ENCODE measurements at places on chromosomes 11 and 22.

- DNase-seq, result no peak
Observed at GRCh38 chr11:83265331-83265730, 20.8 kb downstream of the CCDC90B start.

GRCh38 chr11:115267238-115267781, 236.9 kb downstream of the CADM1 start:
- no peak for DNase-seq

DNA sequence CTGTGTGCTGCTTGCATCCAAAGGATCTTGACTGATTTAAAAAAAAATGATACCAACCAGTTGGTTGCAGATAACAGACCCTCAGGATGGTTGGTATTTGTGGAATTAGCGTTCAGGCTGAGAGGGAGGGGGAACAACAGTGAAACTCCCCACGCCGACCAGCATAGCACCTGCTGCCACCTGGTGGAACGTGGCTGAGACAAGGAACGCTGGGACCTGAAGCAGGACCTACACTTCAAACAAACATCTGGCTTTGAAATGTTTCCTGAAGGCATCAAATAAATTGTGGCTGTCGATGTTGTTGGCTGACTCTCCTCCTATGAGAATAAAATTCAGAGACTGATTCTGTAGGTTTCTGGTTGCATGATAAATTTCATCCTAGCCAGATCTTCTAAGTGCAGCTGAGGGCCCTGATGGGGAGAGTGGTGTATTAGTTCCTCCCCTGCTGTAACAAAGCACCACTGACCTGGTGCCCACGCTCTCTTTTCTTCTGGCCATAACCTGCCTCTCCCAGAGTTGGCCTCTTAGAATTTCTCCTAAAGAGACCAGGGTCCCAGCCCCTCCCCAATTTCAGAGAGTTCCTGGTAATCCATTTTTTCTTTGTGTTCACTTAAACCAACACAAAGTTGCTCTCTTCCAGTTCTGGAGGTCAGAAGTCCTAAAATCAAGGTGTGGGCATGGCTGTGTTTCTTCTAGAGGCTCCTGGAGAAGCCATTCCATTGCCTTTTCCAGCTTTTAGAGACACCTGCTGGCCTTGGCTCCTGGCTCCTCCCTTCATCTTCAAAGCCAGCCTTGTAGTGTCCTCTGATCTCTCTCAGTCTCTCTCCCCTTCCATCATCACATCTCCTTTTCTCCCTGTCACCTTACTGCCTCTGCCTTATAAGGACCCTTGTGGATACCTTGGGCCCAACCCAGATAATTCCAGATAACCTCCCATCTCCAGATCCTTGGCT, 17.3 kb downstream of the APOL2 start:
- DNase-seq, result no peak

- no peak for DNase-seq
Observed at GRCh38 chr11:116376054-116376453, 396.7 kb downstream of the BUD13 start.

GRCh38 chr11:119365071-119365591, 16.4 kb downstream of the USP2 start:
- no peak for DNase-seq

GRCh38 chr11:107157809-107158187, 139.5 kb upstream of the GUCY1A2 start:
- no peak for DNase-seq

DNA sequence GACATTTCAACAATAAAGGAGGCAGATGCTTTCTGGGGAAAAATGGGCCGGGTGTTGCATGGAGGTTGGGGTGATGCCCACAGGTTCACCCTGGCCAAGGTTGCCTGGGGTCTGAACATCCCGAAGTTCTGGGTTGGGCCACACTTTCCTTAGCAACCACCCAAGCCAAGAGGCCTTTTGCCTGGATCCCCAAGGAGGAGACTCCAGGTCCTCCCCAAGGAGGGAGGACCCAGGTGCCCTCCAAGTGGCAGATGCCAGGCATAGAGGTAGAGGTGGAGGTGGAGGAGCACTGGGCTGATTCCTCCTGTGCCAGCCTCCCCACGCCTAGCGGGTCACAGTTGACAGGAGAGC, 1.2 kb downstream of the CYB5R3 start:
- DNase-seq, result no peak

- DNase-seq, result no peak
Observed at GRCh38 chr11:5277807-5278382, 8.2 kb upstream of the HBE1 start.

GRCh38 chr11:27635567-27636037, 64.7 kb downstream of the BDNF start:
- no peak for DNase-seq

DNA sequence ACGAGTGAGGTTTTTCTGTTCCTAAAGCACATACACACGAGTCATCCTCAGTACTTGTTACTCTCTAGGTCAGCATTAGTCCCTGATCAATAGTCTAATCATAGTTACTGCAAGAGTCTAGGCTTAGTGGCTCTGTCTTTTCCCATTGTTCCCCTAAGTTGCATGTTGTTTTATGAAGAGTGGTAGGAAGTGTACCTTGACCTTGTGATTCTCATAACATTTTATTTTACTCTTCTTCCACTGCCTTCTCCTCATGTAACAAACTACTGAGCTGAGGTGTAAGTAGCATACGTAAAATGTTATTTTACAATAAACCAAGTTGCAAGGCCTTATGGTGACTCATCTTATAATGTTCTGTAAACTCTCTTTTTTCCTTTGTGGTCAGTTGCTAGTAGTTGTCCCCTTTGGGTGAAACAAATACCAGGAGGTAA, 15.0 kb downstream of the METTL15 start:
- DNase-seq, result no peak

GRCh38 chr11:3169255-3170043, 4.3 kb upstream of the OSBPL5 start:
- no peak for DNase-seq

DNA sequence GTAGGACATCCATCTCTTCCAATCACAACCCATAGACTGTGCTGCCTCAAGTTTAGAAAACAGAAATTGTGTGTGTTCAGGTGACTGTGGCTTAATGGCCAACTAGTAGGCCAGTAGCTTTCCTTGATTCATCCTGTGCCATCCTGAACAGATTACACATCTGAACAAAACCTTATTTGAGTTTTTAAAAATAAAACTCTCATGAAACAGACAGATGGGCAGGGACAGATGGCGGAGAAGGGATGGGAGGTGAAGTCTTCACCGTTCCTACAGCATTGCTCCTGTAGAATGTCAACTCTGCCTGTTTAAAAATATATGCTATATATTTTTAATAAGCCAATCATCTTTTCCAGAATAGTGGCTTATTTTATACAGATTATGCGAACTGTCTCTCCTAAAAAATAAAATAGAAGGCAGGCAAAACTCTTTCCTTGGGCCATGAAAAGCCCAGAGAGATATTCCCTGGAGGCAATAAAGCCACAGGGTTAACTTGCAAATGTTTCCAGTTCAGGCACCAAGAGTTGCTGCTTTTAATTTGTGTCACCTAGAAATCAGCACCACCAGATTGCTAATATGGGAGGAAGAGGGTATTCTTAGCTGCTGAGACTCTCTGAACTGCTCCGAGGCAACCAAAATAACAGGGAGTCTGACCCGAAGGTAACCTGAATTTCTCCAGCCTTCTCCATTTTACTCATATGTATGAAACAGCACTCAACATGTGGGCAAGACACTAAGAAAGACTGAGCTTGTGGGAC, 861.2 kb downstream of the OPCML start:
- DNase-seq, result no peak

- DNase-seq, result no peak
Observed at GRCh38 chr11:23885801-23886200, 611.1 kb upstream of the LUZP2 start.

GRCh38 chr11:61775606-61776554, 16.5 kb downstream of the TMEM258 start:
- no peak for DNase-seq

- DNase-seq, result no peak
Observed at GRCh38 chr11:134292661-134293060, 16.5 kb downstream of the GLB1L3 start.

GRCh38 chr22:18929459-18929858, 6.6 kb downstream of the PRODH start:
- DNase-seq, result no peak

GRCh38 chr22:49753961-49754695, 73.5 kb downstream of the BRD1 start:
- DNase-seq, result no peak

DNA sequence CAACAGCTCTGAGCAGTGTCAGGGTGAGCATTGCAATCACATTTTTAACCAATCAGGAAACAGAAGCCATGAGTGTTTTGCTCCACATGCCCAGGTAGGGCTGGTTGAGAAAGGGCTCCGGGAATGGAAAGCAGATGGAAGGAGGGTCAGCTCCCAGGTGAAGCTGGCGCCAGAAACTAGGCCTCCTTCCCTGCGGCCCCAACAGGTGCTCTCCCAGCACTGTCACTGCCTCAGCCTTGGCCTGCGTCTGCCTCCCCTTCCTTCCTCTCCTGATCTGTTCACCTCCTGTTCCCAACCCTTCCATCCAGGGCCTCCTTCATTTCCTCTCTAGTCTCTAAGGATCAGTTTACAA, 4.6 kb upstream of the VSIG10L2 start:
- no peak for DNase-seq

GRCh38 chr11:76256448-76256847, 50.1 kb upstream of the WNT11 start:
- DNase-seq, result no peak

DNA sequence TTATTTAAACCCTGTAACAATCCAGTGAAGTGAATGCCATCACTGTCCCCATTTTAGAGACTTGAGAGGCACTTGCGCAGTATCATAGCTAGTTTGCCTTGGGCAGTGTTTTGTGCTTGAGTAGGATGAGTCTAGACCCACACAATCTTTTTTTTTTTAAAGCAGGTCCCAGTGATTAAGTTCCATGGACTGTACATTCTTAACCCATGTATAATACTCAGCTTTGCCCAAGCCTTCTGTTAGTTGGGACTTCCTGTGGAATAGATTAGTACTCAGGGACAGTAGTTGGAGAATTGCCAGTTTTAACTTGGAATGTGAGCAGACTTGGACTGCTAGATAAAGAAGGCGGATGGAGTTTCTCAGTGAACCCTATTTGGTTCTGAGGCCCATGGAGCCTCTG, 108.6 kb upstream of the RASSF10 start:
- no peak for DNase-seq

- DNase-seq, result no peak
Observed at GRCh38 chr22:43212434-43212952, 25.6 kb upstream of the TTLL12 start.

- DNase-seq, result no peak
Observed at GRCh38 chr22:21014726-21015465, at the start of gene P2RX6. Gene P2RX6 (plus strand): TSS chr22:21015165. CDS start chr22:21015175, 10 bp downstream.

DNA sequence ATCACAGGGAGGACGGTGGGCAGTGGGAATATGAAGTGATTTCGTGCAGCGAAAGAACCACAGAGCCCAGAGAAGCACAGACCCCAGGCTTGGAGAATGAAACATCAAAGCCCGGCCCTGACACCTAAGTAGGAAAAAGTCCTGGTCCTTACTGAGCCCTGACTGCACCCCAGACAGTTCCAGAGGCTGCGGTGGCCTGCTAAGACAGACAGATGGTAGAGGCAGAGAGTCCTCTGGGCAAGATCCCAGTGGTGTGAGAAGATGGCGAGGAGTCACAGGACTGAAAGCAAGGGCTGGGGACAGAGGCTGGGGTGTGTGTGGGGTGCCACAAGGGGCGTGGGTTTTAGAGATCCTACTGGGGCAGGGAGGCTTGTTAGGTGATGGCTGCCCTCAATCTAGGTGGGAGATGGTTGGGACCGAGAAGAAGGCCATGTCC, 3.7 kb downstream of the CBX6 start:
- no peak for DNase-seq

GRCh38 chr22:17475318-17476230, 87.7 kb upstream of the SLC25A18 start:
- DNase-seq, result no peak

- no peak for DNase-seq
Observed at GRCh38 chr11:128715691-128716561, 22.1 kb downstream of the FLI1 start.

GRCh38 chr11:1749395-1750351, 722 bp downstream of the IFITM10 start:
- DNase-seq, result no peak

GRCh38 chr11:120750647-120751549, 239.3 kb downstream of the GRIK4 start:
- DNase-seq, result no peak

DNA sequence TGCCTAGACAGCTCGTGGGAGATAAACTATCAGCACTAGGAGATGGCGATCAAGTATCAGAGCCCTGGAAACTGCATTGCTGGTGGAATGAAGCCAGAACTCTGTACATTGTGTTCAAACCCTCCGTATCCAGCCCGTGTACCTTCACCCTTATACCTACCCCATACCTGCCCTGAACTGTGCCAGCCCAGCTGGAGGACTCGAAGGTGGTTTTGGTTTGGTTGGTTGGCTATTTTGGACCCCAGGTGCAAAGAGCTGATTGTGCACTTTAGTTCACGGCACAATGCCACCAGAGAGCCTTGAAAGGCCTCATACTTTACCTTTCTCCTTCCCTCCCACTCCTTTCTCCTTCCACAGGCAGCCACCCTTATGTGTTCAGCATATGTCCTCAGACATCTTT, 16.0 kb downstream of the FAM83F start:
- no peak for DNase-seq

- DNase-seq, result no peak
Observed at GRCh38 chr11:123474994-123475393, 44.9 kb downstream of the GRAMD1B start.

- no peak for DNase-seq
Observed at GRCh38 chr11:10401696-10402392, 53.2 kb upstream of the AMPD3 start.

DNA sequence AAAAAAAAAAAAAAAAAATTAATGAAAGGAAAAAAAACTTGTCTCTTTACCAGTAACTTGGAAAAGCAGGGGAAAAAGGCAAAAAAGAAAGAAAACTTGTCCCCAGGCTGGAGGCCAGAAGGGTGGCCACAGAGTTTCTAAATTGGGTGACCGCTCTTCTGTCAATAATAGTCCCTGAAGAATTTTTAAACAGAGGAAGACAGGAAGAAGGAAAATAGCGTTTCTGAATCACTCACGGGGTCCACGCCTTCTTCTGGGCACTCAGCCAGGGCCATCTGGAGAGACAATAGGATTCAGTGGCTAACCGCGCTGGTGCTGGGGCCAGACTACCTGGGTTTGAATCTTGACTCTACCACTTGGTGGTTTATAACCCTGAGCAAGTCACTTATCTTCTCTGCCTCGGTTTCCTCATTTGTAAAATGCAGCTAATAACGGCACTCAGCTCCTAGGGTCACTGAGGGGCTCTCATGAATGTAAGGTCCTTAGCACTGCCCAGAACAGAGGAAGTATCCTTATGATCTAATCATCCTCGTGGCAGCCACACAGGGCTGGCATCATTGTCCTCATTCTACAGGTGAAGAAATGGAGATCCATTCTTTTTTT, 7.0 kb downstream of the C11orf86 start:
- no peak for DNase-seq

- no peak for DNase-seq
Observed at GRCh38 chr11:99865951-99866350, 821.1 kb upstream of the ARHGAP42 start.

- DNase-seq, result no peak
Observed at GRCh38 chr11:94786264-94787126, 18.3 kb downstream of the AMOTL1 start.

- DNase-seq, result no peak
Observed at GRCh38 chr22:28911777-28912669, 28.7 kb downstream of the ZNRF3 start.
